Kidney tubule cell (primary cell): ENCODE measurements at places on chromosomes 7 and 10.

- no peak for DNase-seq
Measured at GRCh38 chr7:151017370-151017952, 6.8 kb downstream of the ATG9B start.

- peak; percentile 23 for DNase-seq
Measured at GRCh38 chr10:30431435-30431911, 2.5 kb upstream of the MAP3K8 start.

- DNase-seq: no peak
Measured at GRCh38 chr7:68679459-68680234, 918.6 kb upstream of the AUTS2 start.

- DNase-seq: no peak
Measured at GRCh38 chr7:148807436-148807835, 76.7 kb downstream of the EZH2 start.

GRCh38 chr7:2165610-2166594, 66.8 kb downstream of the MAD1L1 start:
- no peak for DNase-seq
